Stimulated activated CD8-positive, alpha-beta memory T cell treated with anti-CD3 and anti-CD28 coated beads, Interleukin-4, amount 100 ng/mL, for 4 hours (primary cell): ENCODE measurements at places on chromosomes 7 and 10.

- no peak for DNase-seq
Measured at GRCh38 chr7:121456785-121457359, 60.8 kb upstream of the FAM3C start.

- DNase-seq = no peak
Measured at GRCh38 chr7:92244808-92245486, 767 bp downstream of the KRIT1 start.

DNA sequence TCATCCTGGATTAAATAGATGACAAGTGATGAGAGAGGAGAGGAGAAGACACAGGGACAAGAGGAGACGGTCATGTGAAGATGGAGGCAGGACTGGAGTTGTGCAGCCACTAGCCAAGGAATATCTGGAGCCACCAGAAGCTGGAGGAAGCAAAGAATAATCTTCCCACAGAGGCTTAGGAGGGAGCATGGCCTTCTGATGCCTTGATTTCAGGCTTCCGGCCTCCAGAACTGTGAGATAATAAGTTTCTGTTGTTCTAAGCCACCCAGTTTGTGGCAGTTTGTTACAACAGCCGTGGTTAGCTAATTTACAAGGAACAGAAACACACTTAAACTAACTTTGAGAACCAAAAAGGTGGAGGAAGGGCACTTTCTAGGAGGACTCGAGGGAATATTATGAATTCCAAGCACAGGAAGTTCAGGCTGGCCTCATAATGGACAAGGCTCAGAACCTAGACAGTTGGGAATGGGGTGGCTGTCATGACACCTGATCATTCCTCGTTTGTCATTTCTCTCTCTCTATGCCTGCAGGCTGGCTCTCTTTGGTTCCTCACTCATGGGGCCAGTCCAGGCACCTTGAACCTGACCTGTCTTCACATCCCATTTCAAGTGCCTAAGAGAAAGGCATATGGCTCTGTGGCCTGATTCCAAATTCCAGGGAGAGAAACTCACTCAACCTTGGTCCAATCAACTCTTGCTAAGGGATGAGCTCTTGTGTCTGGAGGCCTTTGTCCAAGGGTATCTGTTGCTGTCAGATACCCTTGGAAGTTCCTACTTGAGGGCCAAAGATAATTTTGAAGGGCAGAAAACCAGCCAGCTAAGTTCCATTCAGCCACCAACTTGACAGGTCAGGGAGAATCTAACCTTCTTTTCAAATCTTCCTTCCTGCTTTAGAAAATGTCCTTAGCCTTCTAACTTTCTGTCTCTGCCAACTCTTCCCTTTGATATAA, 33.5 kb upstream of the PDZD8 start:
- no peak for DNase-seq

GRCh38 chr7:268991-269390, 21.0 kb upstream of the FOXL3 start:
- DNase-seq = no peak

DNA sequence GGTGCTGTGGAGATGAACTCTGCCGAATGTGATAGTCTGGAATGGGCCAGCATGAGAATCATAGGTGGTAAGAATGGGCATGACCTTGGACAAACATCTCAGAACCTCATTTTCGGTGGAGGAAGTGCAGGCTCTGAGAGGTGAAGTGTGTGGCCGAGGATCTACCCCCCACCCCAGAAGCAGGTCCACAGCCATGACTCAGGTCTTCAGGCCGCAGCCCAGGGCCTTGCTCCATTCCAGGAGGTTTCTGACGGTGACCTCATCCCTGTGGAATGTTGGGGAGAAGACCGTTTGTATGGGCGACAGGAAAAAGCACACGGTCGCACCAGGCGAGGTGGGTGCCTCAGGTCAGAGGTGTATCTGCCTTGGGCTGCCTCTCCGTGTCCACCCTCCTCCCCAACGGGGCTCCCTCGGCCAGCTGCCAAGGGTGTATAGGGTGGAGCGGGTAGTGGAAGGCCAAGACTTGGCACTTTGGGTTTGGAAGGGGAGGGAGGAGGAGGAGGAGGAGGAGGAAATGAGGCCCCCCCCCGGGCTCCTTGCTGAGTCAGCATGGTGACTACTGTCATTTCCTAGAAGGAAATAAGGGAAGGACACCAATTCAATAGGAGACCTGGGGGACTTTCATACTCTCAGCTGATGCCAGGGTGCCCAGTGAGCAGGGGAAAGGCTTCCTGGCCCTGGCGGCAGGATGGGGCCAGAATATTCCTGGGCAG, 168.0 kb upstream of the RHEB start:
- no peak for DNase-seq

- no peak for DNase-seq
Measured at GRCh38 chr10:130914367-130914766, 397.2 kb downstream of the TCERG1L start.

DNA sequence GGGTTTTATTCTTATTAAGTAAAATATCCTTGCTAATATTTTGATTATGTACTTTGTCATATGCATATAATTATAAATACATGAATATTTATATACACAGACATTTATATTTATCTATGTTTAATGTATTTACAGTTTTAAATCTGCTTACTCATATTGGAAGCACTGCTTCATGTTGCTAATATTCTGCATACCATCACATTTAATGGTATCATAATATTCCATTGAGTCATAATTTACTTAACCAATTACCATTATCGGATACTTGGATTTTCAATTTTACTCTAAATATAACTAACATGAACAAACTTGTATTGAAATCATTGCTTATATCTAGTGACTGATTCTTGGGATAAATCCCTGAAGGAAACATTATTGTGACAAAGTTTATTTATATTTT, 155.2 kb downstream of the MBL2 start:
- no peak for DNase-seq

GRCh38 chr7:126449611-126450268, 803.0 kb downstream of the GRM8 start:
- DNase-seq = no peak

DNA sequence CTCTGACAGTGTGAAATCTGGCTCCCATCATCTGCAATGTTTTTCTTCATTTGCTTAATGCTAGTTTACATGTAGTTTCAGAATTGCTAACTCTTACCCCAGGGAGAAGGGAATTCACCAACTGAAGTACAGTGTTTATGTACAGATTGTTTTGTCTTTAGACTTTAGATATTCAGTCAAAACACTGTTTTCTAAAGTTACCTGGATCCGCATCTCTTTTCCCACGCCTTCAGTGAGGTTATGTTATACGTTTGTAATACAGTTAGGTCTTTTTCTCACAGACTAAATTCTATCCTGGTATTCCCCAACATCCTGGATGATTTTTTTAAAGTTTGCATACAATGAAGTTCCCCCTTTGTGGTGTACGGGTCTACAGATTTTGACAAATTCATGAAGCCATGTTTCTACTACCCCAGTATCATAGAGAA, 3.2 kb upstream of the LYZL1 start:
- no peak for DNase-seq

- no peak for DNase-seq
Measured at GRCh38 chr7:100946766-100947365, 2.5 kb upstream of the MUC3A start.

GRCh38 chr10:85433248-85433647, 933.3 kb downstream of the GRID1 start:
- no peak for DNase-seq

GRCh38 chr7:71133856-71134255, 1.9 kb downstream of the GALNT17 start:
- DNase-seq = no peak

DNA sequence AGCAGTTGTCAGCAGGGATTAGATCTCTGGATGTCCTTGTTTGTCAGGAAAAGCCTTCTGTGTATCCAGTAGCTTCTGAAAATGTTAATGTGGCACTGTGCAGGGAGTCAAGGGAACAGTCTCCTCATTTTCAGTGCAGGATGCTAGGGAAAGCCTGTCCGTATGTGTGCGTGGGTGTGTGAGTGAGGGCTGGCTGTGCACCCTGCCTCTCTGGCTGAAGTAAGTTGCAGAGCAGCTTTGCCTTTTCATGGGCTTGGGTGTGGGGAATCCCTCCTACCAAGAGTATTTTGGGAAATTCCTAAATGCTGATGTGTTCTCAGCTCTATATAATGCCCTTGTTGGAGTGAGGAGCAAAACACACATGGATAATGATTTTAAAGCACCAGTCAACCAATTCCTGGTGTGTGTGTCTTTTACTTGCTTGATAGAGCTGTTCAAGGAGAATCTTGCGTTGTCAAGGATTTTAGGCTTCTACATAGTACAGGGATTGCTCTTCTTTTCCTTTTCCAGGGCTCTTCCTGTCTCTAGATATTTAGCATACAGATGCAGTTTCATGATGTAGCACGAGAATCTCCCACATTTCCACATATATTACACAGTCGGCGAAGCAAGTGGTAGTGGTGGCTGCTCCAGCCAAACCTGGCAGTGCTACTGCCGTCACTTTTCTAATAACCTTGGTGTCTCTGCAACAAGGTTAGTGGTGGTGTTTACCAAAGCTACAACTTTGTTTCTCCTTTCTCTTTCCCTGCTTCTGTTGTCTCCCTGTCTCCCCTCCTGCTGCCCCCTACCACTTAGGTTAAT, 92.8 kb downstream of the MCU start:
- DNase-seq = no peak

DNA sequence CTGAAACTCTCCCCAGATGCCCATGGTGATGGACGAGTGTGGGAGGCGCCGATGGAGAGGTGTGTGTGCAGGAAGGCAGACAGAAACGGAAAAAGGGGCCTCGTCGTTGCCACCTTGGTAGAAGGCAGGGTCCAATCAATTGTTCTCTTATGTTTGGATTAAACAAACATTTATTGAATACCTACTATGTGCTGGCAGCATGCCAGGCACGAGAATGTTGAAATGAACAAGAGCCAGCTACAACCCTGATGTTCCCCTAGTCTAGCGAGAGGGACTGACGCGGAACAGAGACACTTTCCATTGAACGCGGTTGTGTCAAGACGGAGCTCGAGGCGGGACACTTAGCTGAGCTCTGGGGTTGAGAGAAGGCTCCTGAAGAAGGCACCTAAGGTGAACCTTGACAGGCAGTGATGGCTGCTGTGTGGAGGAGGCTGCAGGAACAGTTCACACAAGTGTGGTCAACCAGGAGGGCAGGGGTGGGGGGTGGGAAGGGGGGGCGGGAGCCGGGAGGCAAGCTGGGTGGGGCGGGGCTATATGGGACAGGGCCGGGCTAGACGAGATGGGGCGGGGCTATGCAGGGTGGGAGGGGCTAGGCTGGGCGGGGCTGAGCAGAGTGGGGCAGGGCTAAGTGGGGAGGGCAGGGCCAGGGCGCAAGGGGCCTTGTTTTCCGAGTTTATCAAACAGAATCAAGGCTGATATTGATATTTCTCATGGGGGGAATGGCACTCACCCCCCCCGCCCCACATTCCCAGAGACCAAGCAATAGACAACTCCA, 181.0 kb downstream of the GATA3 start:
- no peak for DNase-seq

GRCh38 chr7:99709260-99709659, 25.7 kb downstream of the CYP3A7 start:
- DNase-seq = no peak

- no peak for DNase-seq
Measured at GRCh38 chr10:116848032-116848943, 1.0 kb upstream of the ENO4 start.

DNA sequence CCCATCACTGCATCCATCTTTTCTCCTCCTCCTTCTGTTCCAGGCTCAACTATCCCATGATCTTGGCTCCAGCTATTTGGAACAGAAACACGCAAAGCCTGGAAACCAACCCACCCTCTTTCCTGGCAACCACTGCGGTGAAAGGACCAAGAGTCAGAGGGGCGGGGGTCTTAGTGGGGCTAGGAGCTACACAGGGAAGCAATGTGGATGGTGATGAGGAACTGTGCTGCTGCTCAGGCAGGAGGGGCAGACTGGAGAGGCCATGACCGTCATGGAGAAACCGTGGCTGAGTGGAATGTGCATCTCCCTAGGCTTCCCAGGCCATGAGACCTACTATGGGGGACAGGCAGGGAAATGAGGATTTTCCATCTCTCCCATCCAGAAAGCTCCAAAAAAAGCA, 25.6 kb downstream of the PLAC9 start:
- no peak for DNase-seq

- DNase-seq = no peak
Measured at GRCh38 chr7:128221929-128222403, 19.1 kb upstream of the LEP start.

DNA sequence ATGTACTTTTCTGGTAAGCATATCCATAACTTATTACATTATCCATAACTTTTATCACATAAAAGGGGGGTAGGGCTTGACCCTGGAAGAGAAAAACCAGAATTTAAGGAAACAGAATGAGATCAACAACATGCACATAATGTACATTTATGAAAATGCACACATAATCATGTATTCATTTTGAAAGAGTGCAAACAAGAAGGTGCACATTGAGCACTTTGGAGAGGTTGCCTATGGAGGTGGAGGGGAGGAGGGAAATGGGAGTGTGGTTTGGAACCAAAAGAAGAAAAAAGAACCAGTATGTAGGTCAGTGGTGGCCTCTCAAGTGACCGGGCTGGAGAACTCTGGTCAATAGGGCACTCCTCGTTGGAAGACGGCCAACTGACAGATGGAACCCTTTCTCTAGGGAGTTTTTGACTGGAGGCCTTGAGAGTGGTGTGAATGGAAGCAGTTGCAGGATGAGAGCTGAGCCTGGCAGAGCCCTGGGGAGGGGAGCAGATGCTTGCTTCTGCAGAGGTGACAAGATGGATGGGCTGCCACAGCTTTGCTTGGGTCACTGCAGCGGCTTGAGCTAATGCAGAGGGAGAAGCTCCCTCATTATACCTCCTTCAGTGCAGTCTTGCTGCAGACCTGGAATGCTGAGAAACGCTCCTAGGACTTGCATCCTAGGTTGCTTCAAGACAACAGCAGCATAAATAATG, 192.7 kb downstream of the SEC23IP start:
- no peak for DNase-seq

DNA sequence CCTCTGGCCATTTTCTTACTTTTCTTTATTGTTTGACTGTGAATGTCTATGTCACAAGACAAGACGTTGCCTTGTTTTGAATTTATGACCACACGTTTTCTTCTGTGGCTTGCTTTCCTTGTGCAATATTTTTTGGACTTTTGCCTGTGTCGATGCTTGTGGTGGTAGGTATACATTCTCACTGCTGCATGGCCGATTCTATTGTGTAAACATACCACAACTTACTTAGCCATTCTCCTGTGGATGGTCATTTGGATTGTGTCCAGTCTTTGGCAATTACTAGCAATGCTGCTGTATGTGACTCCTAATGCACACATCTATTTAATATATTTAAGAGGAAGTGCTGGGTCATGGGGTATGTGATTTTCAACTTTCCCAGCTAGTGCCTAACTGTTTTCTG, 18.0 kb upstream of the DLG5 start:
- DNase-seq = no peak

DNA sequence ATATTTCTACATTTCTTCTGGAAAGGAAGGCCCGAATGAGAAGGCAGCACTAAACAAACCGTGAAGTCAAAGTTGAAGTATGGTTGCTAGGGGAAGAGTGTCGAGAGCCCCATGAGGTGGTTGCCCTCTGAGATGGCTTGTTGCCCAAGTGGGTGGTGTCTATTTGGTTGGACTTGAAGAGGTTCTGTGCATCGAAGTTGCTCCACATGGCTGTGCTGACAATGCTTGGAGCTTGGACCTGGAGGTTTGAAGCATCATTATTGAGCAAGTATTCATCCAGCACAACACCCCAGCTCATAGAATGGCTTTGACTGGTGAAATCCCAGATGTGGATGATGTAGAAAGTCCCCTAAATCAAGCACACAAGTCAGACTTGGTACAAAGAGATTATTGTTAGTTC, 165.2 kb upstream of the CDCA7L start:
- no peak for DNase-seq
